ENCODE measurements at places on chromosomes 7 and 10.

GRCh38 chr10:60040014-60040662 lies 133.8 kb upstream of the CCDC6 start:
- peaks cover 58% of the 10 kb centered on the region for H3K4me1 ChIP-seq
- H3K27ac ChIP-seq, result peak overlapping the region; percentile 60

GRCh38 chr7:133434246-133434865 lies 181.5 kb downstream of the EXOC4 start:
- DNase-seq, result no peak
- H3K4me3 ChIP-seq, result no peak overlapping the region
- no peaks in the 10 kb centered on the region for H3K36me3 ChIP-seq
- H3K4me1 ChIP-seq, result no peaks in the 10 kb centered on the region
- H3K27ac ChIP-seq, result no peak overlapping the region

GRCh38 chr10:49527061-49527460 lies 11.9 kb downstream of the ERCC6 start:
- DNase-seq, result no peak
- peaks cover 83% of the 10 kb centered on the region for H3K36me3 ChIP-seq
- no peak overlapping the region for H3K27ac ChIP-seq
- H3K4me3 ChIP-seq, result no peak overlapping the region
- H3K27me3 ChIP-seq, result no peaks in the 10 kb centered on the region
- H3K4me1 ChIP-seq, result no peaks in the 10 kb centered on the region

DNA sequence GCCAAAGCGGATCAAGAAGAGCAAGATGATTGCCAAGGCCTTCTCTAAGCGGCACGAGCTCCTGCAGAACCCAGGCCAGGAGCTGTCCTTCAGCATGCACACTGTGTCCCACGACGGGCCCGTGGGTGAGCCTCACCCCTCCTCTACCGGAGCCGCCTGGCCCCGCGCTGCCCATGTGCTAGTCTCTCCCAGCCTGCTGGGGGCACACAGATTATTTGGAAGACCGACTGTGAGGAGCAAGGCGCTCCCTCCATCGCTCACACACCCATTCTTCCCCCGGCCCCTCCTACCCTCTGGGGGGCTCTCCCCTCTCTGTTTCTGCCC lies 13.9 kb upstream of the AHCYL2 start:
- H3K36me3 ChIP-seq, result peaks cover 8% of the 10 kb centered on the region
- H3K27ac ChIP-seq, result no peak overlapping the region
- no peak overlapping the region for H3K4me3 ChIP-seq
- H3K27me3 ChIP-seq, result no peaks in the 10 kb centered on the region
- no peak for DNase-seq

DNA sequence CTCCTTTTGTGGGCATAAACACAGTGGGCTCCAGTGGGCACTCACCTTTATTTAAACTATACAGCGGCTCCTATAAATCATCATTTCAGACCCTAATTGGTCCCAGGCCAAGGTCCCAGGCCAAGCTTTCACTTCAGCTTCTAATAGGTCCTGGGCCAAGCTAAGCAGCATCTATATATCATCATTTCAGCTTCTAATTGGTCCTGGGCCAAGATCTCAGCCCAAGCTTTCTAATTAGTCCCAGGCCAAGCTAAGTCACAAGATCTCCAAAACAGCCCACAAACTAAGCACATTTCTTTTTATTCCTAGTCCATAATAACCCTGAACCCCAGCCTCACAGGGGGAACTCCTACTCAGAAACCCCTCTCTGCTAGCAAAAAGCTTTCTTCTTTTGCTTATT lies 47.1 kb downstream of the ZNF680 start:
- H3K36me3 ChIP-seq, result peaks cover 29% of the 10 kb centered on the region
- H3K4me1 ChIP-seq, result peaks cover 14% of the 10 kb centered on the region
- H3K27ac ChIP-seq, result peak overlapping the region; percentile 57
- no peak overlapping the region for H3K4me3 ChIP-seq

DNA sequence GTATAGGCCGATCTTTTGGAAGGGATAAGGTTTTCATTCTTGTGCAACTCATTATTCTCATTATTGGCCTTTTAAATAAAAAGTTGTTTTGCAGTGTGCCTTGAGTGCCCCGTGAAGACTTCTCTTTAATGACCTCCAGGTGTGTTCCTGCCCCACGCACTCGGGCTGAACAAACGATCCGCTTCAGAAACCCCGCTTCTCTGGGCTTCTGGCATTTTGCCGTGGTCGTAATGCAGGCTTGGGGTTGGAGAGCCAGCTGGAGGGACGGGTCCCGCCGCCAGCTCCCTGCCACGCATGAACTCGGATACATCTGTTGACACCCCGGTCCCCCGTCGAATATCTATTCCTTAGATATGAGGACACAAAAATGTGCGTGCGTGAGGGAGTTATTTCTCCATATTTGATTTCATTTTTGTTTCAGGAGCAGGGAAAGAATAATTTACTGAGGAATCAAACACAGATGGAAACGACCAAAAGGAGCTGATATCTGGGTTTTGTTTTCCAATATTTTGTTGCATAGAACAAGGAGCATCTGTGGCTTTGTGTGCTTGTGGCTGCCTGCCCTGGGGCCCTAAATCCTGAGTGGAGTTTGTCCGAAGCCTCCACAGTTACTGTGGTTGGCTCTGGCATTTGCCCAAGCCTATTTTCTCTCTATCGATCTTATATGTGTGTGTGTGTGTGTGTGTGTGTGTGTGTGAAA lies 17.0 kb upstream of the TTYH3 start:
- no peaks in the 10 kb centered on the region for H3K36me3 ChIP-seq
- H3K4me3 ChIP-seq, result peak overlapping the region; percentile 34
- H3K27me3 ChIP-seq, result no peaks in the 10 kb centered on the region
- peak overlapping the region; percentile 89 for H3K27ac ChIP-seq
- H3K4me1 ChIP-seq, result peaks cover 6% of the 10 kb centered on the region

DNA sequence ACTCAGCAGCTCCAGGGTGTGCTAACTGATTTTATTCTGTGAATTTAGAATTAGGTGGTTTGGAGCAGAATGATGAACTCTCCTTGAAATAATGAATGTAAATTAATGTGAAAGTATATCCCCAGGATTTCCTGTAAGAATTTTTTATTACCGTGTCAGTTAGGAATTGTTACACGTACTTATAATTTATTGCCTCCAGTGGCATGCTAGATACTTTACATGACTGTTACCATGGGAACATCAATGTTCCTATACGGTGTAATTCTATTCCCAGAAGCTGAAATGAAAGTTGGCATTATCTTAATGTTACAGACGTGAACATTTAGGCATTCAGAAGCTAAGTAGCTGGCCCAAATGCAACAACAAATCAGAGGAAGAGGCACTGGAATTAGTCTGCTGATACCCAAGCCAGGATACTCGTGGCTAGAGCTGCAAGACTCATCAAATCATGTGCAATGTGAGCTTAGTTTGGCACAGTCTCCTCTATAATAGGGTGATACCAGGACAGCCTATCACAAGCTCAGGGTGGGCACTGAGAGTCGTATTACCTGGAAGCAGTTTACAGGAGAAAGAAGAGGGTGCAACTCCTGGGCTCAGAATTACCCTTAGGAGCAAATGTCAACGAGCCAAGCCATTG lies 30.0 kb upstream of the PRKAR2B start:
- H3K27me3 ChIP-seq, result no peaks in the 10 kb centered on the region
- DNase-seq, result no peak
- H3K4me1 ChIP-seq, result no peaks in the 10 kb centered on the region
- H3K27ac ChIP-seq, result no peak overlapping the region
- no peaks in the 10 kb centered on the region for H3K36me3 ChIP-seq
- no peak overlapping the region for H3K4me3 ChIP-seq

- H3K4me3 ChIP-seq, result no peak overlapping the region
- H3K4me1 ChIP-seq, result no peaks in the 10 kb centered on the region
- H3K36me3 ChIP-seq, result peaks cover 30% of the 10 kb centered on the region
- no peak for DNase-seq
- H3K27ac ChIP-seq, result no peak overlapping the region
These were observed 122.5 kb downstream of the EBF3 start for GRCh38 chr10:129841590-129841989.

DNA sequence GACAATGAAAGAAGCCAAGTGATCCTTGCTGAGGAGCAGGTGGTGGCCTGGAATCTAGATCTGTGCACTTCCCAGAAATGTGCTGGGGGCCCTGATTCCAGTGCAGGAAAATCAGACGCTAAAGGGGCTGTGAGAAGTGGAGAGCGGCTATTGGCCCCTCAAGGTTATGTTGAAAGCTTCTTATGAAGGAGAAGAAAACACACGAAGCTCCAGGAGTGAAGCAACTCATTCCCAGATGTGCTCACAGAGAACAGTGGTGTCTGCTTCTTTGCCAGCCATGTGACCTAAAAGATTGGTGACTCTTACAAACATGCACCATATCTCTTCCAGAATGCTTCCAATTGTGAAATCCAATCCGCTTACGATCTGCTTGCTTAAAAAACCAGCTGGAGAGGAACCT lies 679.3 kb upstream of the IGFBP3 start:
- H3K4me3 ChIP-seq, result no peak overlapping the region
- H3K4me1 ChIP-seq, result peaks cover 20% of the 10 kb centered on the region
- no peaks in the 10 kb centered on the region for H3K27me3 ChIP-seq
- peak; percentile 78 for DNase-seq
- no peak overlapping the region for H3K27ac ChIP-seq
- H3K36me3 ChIP-seq, result no peaks in the 10 kb centered on the region

DNA sequence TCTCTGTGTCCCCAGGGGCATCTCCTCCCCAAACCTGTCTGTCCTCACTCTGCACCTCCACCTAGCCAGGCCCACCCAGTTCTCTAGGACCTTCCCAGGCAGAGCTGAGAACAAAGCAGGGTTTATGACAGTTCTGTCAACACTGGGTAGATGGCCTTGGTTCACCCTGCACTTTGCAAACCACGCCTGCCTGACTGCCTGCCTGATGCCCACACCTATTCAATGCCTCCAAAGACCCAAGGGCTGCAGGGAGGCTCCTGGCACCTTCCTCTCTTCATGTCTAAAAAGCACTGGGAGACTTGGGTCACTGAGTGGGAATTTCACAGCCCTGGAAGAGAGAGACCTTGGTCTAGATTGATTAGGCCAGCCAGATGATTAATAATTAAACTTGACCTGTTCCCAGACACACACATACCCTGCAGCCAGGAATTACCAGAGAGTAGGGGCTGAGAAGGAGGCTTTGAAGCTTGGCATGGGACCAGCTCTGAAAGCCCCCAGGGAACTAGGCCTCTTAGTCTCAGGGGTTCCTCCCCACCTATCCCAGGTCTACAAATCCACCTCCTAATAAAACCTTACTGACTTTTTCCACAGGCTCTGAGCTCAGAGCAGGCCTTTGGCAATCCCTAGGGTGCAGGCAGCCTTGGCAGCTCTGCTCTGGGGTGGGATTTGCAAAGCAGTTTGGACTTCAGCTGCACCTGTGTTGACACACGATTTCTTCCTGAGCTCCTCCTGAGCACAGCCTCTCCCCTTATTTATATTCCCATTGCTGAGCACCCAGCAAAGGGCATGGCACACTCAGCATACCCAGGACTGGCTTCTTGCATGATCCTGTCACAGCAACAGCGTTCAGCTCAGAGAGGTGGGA lies 25.7 kb upstream of the PDCD4 start:
- H3K4me1 ChIP-seq, result no peaks in the 10 kb centered on the region
- no peak overlapping the region for H3K27ac ChIP-seq
- no peak for DNase-seq
- H3K4me3 ChIP-seq, result no peak overlapping the region
- no peaks in the 10 kb centered on the region for H3K36me3 ChIP-seq

DNA sequence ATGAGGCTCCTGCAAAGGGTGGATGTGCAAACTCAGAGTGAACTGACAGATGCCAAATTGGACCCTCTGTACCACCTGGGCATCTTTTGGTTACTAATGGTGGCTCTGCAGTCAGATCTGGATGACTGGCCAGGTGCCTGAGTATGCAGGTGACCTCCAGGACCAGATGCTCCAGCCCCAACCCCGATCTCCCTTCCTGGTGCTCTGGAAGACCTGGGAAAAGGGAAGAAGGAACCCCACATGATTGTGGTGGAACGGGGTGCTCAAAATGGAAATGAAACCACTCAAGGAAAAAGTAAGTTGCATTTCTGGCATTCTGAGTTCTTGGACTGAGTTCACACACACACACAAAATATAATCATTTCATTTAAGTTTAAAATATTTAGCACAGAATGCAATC lies 9.8 kb upstream of the AEBP1 start:
- no peaks in the 10 kb centered on the region for H3K27me3 ChIP-seq
- H3K4me1 ChIP-seq, result peaks cover 48% of the 10 kb centered on the region
- peak overlapping the region; percentile 98 for H3K27ac ChIP-seq
- no peaks in the 10 kb centered on the region for H3K36me3 ChIP-seq
- no peak overlapping the region for H3K4me3 ChIP-seq

GRCh38 chr7:99368750-99369389 lies 5.7 kb upstream of the ARPC1B start:
- peaks cover 52% of the 10 kb centered on the region for H3K36me3 ChIP-seq
- H3K4me3 ChIP-seq, result no peak overlapping the region
- H3K27me3 ChIP-seq, result no peaks in the 10 kb centered on the region
- peak overlapping the region; percentile 51 for H3K27ac ChIP-seq
- no peak for DNase-seq

DNA sequence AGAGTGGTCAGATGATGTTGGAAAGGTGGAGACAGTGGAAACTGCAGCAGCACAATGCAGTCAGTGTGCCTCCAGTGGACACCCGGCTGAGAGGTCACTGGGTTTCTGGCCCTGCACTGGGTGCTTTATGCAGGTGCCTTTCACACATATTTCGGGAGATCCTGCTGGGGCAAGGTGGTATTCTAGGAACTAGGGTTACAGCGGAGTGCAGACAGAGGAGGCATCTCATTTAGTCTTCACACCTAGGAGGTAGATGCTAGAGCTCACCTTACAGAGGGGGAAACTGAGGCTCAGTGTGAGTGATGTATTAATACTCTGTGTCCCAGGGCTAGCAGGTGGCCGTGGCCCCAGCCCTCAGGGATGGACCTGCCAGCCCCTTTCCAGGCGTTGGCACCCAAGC lies 103.9 kb upstream of the KCTD7 start:
- H3K36me3 ChIP-seq, result peaks cover under 1% of the 10 kb centered on the region
- no peaks in the 10 kb centered on the region for H3K4me1 ChIP-seq
- no peak for DNase-seq

DNA sequence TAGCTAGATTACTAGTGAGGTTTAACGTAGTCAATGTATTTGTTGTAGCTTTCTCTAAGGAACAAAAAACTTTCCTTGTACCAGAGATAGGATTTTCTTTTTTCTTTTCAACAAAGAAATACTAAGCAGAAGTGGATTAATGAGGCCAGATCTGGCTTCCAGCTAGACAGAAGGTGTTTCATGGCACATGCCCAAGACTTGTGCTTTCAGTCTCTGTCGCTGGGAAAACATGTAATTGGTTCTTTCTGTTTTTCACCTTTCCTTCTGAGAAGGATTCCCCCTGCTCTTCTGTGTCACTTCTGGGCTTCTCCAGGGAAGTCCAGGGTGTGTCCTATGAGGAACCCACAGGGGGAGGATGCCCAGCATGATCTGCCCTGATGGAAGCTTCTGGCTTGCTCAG lies 492.2 kb downstream of the CCSER2 start:
- H3K4me3 ChIP-seq, result no peak overlapping the region
- H3K36me3 ChIP-seq, result no peaks in the 10 kb centered on the region
- H3K27me3 ChIP-seq, result no peaks in the 10 kb centered on the region
- H3K27ac ChIP-seq, result no peak overlapping the region

GRCh38 chr7:86953219-86953618 lies 106.2 kb downstream of the ELAPOR2 start:
- no peak overlapping the region for H3K27ac ChIP-seq
- H3K4me1 ChIP-seq, result peaks cover 14% of the 10 kb centered on the region
- no peak overlapping the region for H3K4me3 ChIP-seq
- H3K36me3 ChIP-seq, result no peaks in the 10 kb centered on the region
